Stimulated activated naive CD8-positive, alpha-beta T cell treated with anti-CD3 and anti-CD28 coated beads, Interleukin-15, amount 100 ng/mL, for 72 hours (primary cell): ENCODE measurements at places on chromosomes 3 and 15.
A peak's percentile ranks its signal among the peaks of the same experiment; 100 is the strongest.

GRCh38 chr15:78830514-78831228, 19.4 kb upstream of the ADAMTS7 start:
- DNase-seq, result peak; percentile 25

DNA sequence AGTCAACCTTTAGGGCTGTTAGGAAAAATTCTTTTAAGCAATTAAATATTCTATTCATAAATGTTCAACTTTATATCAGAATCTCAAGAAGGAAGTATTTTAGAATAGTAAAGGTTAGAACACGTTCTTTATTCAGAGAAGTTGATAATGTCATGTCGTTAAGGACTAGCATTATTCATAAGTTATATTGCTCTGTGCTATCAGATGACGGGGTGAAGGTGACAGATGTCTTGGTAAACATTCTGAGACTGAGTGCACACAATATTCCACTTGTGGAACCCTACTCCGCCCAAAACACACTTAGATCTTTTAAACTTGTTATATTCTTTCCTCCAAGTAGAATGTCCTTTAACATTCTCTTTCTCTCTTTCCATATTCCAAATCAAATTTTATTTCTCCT, 7.9 kb downstream of the AP4E1 start:
- DNase-seq, result no peak

DNA sequence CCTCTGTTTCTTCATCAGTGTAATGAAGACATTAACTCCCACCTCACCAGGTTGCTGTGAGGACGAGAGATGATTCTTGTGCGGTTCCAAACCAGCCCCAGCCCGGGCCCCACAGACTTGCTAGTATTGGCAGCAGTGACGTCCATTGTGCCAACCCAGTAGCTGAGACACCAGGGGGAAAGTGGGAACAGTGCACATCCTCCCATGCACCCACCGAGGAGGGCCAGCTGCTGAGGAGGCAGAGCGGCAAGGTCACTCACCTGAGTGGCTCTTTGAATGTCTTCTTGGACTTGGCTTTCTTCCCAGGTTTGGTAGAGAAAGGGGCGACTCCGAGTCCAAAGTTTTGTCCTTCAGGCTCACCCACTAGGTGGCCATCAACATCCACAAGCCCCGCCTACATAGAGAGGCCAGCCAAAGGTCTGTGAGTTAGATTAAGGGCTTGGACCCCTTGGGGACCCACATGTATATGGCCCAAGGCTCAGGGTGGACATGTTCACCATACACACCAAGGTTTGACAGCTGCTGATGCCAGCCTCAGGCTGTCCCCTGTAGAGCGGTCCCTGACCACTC, 38.0 kb downstream of the KIF9 start:
- DNase-seq, result no peak

GRCh38 chr3:49616491-49616941, 57.6 kb upstream of the APEH start:
- DNase-seq, result no peak

- DNase-seq, result no peak
Measured at GRCh38 chr3:10226293-10226692, 22.0 kb upstream of the TATDN2 start.

DNA sequence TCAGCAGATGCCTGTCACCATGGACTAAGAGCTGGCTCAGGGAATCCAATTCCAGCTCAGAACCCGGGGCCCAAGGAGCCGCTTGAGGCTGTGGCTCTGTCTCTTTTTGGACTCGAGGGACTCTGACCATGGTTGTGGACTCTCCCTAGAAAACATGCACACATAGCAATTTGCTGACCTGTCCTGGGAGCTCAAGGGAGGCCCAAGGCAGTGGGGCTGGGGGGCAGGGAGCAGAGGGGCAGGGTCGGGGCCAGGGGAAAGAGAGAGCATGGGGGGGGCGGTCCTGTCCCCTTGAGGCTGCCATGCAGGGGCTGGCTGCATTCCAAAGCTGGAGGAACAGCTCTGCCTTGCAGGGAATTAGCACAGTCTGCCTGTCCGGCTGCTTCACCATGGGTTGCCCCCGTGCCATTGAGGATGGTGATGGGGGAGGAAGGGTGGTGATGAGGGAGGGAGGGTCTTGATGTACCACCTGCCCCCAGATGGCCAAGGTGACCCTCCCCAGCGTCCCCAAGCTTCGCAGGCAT, 190.1 kb downstream of the GOLGA6L6 start:
- no peak for DNase-seq
